Effector CD8-positive, alpha-beta T cell (primary cell): ENCODE measurements at places on chromosomes 12 and 14.

DNA sequence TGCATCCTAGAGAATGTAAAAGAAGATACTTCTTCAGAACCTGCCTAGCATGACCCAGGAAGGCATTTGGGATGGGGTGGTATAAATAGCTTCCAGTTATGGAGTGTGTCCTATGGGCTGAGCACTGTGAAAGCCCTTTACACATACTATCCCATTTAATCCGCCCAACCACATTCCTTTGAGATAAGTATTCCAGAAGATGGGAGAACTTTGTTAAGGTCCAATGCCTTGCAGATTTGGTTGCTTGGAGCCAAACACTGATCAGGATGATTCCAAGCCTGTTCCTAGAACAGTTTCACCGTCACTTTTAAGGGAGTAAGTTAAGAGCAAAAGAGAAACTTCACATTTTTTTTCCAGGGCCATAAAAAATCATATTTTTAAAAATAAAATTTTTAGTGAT is 82.5 kb upstream of the CLMN start:
- no peak for DNase-seq

DNA sequence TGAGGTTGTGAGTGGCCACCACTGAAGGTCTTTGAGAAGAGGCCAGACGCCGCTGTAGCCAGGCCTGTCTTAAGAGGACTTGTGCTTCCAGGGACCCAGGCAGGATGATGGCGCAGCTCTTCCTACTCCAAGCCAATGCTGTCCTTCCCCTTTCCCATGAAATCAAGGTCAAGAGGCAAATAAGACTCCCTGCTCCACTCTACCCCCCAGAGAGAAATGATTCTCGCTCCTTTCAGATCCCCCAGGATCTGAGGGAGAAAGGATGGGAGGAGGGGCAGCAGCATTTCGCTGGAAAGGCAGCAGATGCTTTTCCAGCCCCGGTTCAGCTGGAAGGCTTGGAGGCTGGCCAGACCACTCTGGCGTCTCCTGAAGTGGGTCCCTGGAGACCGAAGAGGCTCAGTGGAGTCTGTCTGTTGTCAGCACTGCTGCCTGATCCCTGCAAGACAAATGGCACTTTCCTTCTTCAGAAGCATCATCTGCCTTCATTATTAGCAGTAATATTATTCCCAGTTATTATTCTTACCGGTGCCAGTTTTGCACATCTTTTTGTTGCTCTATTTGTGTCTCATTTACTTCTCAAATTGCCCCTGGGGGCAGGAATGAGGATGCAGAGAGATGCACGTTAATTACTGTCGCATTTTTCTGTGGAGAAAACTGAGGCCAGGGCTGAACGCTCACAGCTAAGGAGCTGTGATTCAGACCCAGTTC is 51.4 kb downstream of the C14orf132 start:
- no peak for DNase-seq

DNA sequence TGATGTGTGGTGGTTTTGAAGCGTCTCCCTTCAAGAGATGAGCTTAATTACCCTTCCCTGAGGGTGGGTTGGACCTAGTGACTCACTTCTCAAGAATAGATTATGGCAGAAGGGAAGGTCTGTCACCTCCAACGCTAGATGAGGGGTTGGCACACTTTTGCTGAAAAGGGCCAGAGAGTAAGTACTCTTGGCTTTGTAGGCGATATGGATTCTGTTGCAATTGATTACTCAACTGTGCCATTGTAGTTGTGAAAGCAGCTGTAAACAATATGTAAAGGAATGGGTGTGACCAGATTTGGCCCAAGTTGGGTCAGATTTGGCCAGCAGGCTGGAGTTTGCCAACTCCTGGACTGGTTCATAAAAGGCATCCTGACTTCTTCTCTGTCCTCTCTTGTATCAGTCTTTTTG is 53.3 kb downstream of the SMIM41 start:
- DNase-seq, result no peak

DNA sequence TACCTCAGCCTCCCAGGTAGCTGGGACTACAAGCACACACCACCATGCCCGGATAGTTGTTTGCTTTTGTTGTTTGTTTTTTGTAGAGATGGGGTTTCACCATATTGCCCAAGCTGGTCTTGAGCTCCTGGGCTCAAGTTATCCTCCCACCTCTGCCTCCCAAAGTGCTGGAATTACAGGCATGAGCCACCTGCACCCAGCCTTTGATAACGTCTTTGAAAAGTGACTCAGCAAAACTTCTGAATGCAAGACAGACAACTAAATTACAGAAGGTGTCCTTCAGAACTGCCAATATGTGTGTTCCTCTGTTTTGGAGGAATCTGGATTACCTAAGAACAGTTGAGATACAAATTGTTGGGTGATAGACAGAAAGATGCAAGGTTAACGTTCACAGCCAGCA is 99.8 kb downstream of the ESR2 start:
- no peak for DNase-seq

- DNase-seq, result no peak
Measured at GRCh38 chr14:75063013-75063412, 811 bp downstream of the ACYP1 start.

DNA sequence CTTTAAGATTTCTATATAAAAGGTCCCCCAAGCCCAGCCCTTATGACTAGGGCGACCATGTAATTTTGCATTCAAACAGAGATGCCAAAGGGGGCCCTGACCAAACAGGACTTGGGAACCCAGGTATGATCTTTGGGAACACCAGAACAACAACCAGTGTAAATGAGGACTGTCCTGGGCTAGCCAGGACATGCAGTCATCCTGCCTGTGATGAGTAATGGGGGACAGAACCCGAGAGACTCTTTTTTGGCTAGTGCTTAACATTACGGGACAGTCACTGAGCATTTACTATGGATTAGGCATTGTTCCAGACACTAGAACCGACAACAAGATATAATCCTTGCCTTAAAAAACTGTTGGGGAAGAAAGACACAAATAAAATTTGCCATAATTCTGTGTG is 337.3 kb downstream of the CACNA1C start:
- DNase-seq, result no peak

DNA sequence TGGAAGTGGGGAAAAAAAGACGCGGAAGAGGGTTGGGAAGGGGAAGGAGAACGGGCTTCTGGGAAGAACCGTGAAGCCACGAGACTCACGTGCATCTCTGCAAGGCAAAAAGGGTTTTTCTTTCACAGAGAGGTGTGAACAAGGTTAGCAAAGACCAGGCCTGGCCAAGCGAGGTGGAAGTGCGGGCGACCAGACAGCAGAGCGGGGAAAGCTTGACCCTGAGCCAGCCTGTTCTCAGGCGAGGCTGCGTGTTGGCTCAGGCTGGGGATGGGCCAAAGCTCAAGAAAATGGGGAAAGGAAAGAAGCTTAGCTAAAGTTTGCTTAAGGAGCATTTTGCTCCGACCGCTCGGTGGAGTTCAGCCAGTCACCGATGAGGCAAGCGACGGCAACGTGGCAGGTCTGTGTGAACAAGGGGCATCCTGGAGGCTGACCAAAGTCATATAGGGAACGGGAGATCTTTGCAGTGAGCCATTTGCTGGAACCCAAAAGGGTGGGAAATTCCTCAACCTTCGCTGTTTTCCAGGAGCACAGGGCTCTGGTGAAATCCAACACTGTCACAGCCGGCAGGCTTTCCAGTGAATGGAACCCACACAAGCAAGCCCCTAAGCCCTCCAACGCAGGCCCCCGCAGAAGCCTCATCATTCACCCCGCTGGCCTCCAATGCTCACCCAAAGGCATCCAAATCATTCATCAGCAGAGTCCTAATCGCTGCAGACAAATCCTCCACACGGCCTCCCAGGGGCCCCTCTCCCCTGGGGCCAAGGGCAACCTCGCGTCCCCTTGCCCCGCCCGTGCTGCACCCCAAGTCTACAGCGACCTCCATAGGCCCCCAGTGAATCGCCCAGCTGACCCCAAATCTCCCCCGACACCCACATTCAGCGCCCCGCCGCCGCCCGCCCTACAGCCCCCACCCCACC is 754 bp downstream of the ZNF605 start:
- no peak for DNase-seq

- no peak for DNase-seq
Measured at GRCh38 chr12:95767703-95768102, 22.9 kb downstream of the NTN4 start.

DNA sequence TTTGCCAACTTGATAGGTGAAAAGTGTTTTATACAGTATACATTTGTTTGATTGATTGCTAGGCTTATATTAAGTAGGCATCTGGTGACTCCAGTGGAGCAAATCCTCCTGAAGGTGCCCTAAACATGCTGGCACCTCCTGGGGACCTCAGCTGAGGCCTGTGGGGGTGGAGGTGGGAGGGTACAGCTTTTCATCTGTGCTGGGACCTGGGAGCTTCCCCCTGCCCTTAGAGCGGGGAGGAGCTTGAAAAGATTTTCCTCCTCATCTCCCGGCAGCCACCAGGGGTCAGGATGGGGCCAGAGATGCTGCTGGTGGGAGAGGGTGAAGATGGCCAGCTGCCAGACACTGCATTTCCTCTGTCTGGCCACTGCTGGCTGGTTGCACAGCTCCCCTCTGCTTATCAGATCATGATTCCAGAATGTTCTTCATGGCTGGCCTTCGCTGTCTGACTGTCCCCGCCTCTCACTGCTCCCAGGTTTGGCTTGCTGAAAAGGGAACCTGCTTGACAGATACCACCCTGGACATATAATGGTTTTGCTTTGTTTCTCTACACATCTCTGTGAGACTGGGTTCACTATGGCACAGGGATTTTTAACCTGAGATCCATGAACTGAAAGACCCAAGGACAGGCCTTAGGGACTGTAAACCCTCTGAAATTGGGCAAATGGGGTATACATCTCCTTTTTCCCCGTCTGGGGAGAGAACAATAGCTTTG is 10.5 kb upstream of the JPH4 start:
- peak; percentile 74 for DNase-seq

DNA sequence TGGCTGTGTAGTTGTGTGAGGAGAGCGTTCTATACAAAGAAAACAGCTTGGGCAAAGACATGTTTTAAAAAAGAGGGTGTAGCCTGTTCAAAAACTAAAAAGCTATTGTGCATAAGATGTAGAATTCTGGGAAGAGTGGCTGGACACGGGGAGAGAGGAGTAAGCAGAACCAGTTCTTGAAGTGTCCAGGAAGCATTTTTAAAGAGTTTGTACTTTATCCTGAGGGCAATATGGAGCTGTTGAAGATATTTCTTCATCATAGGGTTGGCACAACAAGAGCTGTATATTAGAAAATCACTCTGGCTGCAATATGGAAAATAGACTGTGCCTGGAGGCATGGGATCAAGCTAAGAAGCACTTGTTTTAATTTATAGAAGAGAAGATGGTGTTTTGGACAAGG is 458.9 kb upstream of the LMO3 start:
- no peak for DNase-seq
